T follicular helper cell (primary cell): ENCODE measurements at places on chromosomes 3 and 15.

GRCh38 chr3:122826278-122826677 lies 31.4 kb downstream of the SLC49A4 start:
- no peak for DNase-seq

- no peak for DNase-seq
Observed at GRCh38 chr3:154148541-154148940, 27.4 kb downstream of the ARHGEF26 start.

DNA sequence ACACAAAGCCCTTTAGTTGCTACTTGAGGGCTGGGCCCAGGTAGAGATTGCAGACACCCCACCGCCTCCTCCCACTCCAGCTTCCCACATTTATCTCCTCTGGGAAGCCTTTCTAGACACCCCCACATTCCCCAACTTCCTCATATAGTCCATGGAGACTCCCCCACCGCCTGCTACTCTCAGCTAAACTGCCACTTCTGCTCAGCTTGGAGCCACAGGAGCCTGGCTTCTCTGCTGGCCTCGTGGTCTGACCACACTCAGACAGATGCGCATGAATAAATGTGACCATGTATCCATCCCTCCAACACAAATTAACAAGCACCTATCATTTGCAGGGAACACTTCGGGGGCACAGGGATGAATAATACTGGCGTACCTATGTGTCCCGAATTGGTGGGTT lies 10.5 kb upstream of the ACSBG1 start:
- DNase-seq, result no peak

DNA sequence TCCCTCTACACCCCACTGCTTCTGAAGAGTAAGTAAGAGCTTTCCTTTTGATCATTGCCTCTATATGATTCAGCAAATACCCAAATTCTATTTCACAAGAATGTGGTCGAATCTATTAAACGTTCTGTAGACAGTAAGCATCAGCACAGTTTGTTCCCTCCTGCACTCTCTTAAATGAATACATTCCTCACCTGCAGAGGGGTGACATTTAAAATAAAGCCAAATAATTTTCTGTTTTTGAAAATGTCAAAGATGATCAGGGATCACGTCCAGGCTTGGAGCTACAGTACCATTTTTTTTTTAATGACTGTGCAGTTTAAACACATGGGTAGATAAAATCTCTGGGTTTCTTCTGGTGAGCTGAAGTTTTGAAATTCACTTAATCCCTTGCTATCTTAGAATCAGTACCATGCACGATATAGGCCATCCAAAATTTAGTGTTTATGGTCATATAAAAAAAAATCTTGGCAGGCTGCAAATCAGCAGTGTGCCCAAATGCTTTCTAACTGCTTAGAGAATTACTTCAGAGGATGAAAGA lies 12.8 kb downstream of the PYDC2 start:
- DNase-seq, result no peak

DNA sequence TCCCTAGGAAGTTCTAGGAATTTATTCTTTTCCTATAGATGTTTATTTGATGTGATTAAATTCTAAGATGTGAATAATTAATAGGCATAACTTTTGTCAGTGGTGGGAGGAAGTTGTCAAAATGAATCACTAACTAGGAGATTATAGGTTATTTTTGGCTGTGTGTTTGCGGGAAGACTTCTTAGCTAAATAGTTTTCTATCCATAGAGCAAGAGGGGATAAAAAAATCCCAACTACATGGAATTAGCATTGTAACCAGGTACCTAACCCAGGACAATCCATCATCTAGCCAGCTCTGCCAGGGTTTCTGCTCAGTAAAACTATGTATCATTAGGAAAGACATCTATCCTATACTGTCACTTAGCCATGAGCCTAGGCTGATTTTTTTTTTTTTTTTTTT lies 23.9 kb downstream of the SLC30A4 start:
- no peak for DNase-seq

GRCh38 chr3:62768896-62769295 lies 106.3 kb downstream of the CADPS start:
- no peak for DNase-seq

DNA sequence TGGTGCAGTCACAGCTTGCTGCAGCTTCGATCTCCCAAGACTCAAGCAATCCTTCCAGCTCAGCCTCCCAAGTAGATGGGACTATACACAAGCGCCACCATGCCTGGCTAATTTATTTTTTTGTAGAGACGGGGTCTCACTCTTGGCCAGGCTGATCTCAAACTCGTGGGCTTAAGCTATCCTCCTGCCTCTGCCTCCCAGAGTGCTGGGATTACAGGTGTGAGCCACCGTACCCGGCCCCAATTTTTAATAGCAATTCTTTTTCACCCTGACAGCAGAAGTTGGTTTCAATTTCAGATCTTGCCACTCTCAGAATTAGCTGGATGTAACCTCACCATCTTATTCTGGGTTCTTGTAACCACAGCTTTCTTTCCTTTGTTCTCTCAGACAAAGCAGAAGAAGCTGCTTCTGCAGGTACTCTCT lies 64.8 kb downstream of the TRIM71 start:
- DNase-seq, result no peak

- no peak for DNase-seq
Observed at GRCh38 chr3:128767094-128767750, 41.2 kb downstream of the RAB7A start.

GRCh38 chr3:66037330-66037985 lies 1.3 kb downstream of the MAGI1 start:
- DNase-seq, result no peak

- DNase-seq, result no peak
Observed at GRCh38 chr15:40011303-40011702, 27.7 kb downstream of the SRP14 start.

- DNase-seq, result no peak
Observed at GRCh38 chr3:81549831-81550230, 211.6 kb downstream of the GBE1 start.

- DNase-seq, result no peak
Observed at GRCh38 chr3:124351430-124352148, 359.7 kb upstream of the ROPN1 start.

DNA sequence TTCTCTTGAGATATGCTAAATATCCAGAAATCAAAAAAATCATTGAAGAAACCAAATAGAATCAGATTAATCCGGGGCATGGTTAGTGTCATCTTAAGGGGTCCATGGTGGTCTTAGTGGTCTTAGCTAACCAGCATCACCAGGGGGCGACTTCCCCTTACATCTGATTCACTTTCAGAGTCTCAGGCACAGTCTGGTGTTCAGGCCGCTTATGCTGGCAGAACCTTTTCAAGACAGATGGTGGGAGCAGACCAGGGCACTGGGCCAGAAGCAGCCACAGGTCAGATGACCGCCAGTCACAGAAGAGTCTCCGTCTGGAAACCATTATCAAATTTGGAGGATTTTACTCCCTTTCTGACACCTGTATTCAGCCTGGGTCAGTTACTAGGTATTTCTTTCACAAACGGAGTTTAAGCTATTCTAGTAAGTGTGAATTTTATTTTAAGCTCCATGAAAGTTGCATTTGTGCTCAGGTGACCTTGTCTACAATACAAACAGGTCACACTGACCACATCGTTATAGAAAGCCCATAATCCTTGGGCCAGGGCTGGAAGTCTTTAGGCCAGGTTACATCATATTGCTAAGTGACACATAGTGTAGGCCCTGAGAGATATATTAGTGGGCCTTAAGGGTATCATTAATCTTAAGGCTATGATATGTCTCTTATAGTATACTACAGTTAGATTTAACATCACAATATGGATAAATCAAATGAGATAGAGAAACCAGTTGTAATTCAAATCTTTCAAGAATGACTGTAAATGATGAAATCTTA lies 365.5 kb downstream of the GBE1 start:
- DNase-seq, result no peak

DNA sequence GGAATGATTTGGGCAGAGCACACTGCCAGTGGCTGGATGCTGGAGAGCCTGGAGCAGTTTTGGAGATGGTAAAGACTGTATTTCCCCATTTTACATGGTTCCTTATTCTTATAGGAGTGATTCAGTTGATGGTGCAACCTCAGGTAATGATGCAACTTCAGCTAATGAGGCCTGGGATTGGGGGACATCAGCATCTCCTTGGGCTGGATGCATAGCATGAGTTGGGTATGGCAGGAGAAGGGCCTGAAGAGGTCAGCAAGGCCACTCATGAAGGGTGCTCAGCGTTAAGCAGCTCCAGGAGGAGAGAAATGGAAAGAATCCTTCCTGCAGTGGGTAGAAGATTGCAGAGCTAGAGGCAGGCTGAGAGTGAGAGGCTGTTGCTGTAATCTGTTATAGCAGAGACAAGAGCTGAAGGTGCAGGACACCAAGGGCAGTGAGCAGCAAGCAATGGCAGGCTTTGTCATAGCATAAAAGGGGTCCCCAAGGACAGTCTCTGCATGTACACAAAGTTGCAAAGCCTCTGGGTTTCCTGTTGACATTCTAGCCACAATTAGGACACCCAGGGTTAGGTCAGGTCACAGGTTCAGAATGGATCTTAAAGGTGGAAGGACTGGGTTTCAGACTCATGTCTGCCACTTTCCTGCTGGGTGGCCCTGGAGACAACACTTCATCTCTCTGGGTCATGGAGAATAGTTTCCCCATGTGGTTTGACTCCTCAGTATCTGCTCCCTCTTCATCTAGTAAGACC lies 29.5 kb upstream of the SNRK start:
- no peak for DNase-seq

GRCh38 chr3:107962946-107963345 lies 127.9 kb downstream of the CD47 start:
- DNase-seq, result no peak

GRCh38 chr3:193190146-193190786 lies 50.8 kb upstream of the PLAAT1 start:
- DNase-seq, result no peak

DNA sequence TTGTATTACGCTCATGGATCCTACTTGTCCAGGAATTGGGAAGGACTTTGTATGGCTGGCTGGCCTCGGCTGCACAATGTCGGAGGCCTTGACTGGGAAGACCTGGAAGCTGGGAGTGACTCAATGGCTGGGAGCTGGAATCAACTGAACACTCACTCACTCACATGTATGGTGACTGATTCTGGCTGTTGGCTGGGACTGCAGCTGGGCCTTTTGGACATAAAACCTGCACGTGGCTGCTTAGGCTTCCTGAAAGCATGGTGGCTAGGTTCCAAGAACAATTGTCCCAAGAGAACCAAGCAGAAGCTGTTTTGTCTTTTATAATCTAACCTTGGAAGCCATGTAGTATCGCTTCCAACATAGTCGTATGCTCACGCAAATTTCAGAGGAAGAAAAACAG lies 38.0 kb upstream of the CMTM8 start:
- DNase-seq, result no peak

GRCh38 chr3:188133219-188133618 lies 20.7 kb upstream of the LPP start:
- no peak for DNase-seq

DNA sequence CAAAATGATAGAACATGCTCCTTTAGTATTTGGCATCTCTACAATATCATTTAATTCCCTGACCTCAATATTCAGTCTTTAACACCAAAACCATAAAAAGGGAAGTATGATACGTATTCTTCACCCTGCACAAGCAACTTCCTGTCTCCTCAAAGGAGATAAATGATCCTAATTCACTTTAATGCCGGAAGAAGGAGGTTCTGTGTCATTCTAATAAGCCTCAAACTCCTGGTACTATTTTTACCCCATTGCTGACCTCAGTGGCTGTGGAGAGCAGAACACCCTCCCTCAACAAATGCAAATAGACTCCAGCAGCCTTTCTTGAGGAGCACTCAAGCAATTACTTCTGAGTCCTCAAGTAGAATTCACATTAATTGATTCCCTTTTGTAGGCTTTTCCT lies 173.3 kb downstream of the TMEM108 start:
- no peak for DNase-seq

GRCh38 chr15:77457191-77457904 lies 36.7 kb downstream of the HMG20A start:
- DNase-seq, result no peak

DNA sequence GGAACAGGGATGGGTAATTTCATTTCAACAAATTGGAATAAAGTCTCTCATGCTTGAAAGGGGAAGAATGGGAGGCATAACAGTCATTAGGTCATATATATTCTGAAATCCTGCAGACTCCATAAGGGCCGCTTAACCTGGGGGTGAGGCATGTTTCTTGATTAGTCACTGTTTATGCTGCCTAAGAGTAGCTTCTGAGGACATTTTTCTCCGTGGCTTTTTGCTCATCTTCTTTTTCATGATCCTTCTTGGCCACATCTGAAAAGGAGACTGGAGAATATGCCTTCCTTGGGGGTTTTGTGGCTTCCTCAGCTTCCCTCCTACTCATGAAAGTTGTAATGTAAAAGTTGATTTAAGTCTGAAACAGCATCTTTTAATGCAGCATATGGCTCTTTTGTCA lies 20.0 kb upstream of the CFAP20DC start:
- DNase-seq, result no peak

DNA sequence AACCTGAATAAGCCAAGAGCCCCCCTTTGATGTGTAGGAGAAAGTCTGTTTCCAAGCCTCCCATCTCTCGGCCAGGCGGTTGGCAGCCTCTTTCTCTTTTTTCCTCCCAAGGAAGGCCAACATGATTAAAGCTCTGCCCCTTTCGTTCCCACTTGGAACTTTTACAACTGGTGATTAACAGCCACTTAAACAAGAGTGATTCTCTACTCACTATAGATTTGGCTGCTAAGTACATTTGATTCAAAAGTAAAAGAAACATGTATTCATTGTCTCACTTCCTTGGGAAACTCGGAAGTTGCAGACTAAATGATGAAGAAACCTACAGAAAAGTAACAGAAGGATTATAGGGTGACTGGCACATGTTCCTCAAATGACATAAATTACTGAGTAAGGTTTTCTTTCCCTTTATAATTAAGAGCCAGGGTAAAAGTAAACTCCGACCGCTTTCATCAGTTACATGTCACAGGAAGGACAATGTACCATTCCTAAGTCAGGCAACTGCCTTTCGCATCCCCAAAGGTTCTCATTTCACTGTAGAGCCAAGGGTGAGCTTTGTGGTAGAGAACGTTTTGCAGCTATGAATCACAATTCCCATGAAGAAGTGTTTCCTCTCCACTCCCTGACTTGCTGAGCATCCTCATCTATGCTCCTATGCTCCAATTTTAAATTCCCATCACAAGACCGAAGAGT lies 72.7 kb downstream of the MB21D2 start:
- DNase-seq, result no peak
